ENCODE measurements at places on chromosomes 6 and 20.

GRCh38 chr20:24866008-24866407, 83.1 kb upstream of the CST7 start:
- DNase-seq, result no peak

GRCh38 chr6:142374091-142374770, 72.4 kb downstream of the ADGRG6 start:
- no peak for DNase-seq

GRCh38 chr6:128241216-128241615, 279.2 kb downstream of the PTPRK start:
- DNase-seq, result no peak

- DNase-seq, result no peak
These were observed 69.6 kb upstream of the ZNF184 start for GRCh38 chr6:27542485-27542884.

DNA sequence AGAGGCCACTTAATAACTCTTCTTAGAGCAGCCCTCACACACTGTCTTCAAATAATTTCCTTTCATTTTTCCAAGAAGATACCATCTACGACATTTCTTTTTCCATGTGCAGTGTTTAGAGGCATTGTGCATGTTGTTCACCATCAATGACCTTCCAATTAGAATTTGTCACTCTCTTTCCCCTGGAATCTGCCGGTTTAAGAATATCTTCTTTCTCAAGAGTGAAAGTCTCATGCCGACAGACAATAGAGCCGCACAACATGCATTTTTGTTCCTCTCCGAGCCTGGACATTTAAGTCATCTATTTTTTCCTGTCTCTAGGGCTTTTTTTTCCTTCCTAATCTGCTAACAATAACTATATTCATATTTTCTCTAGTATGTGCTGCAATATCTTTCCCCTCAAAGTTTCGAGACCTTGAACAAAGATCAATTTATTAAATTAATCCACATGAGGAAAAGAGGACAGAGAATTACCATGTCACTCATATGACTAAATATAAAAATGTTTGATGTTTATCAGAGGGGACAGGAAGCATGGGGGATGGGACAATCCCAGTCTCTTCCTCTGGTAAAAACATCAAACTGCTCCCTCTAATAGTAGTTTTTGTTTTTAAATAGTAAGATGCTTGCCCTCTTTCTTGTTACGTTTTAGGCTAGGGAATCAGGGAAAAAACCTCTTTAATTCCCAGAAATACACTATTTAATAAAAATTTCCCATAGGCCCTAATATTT, 893.4 kb downstream of the C6orf118 start:
- DNase-seq, result no peak

- DNase-seq, result no peak
These were observed 24.5 kb downstream of the ACSS1 start for GRCh38 chr20:25033265-25033923.

DNA sequence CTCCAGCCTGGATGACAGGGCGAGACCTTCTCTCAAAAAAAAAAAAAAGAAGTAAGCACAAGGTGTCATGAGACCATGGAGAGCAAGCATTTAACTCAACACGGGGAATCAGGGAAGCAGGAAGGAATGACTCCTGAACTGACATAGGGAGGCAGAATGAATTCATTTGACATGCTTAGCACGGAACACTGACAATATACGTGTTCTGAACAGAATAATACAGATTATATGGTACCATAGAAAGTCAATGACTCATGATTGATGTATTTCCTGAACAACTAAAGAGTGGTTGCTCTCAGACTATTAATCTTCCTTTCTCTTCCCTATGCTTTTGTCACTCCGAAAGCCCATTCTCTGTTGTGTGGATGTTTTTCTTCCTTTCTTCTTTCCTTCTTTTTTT, 20.7 kb upstream of the ASIP start:
- no peak for DNase-seq

GRCh38 chr6:24195836-24196597, 70.0 kb downstream of the NRSN1 start:
- DNase-seq, result no peak

DNA sequence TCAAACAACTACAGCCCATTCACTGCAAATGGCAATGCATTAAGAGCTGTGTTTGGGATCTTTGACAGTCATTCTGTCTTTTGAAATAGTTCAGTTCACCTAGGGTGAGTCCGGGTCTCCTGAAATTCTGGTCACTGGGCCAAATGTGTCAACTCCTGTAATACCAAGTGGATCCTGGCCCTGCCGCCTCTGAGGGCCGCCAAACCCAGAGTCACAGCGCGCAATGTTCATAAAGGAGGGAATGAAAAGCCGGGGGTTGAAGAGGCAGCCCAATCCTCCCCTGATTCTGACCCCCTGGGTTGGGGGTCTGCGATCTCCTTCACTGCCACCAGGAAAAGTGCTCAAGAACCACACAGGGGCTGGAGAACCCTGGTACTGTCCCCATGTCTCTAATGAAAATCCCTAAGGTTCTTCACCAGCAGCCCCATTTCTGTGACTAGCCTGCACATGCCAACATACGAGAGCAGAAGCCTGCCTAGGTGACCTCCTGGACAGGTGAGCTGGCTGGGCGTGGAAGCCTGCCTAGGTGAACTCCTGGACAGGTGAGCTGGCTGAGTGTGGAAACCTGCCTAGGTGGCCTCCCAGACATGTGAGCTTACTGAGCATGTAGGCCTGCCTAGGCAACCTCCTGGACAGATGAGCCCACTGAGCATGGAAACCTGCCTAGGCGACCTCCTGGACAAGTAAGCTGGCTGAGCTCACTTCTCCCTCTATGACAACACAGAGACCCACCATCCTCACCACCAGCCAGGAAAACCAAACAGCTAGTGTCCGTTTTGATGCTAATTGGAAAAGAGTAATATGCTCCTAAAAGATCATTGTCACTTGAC, 16.1 kb upstream of the APMAP start:
- DNase-seq, result no peak

- no peak for DNase-seq
These were observed 7.0 kb downstream of the SOD2 start for GRCh38 chr6:159686040-159686439.

DNA sequence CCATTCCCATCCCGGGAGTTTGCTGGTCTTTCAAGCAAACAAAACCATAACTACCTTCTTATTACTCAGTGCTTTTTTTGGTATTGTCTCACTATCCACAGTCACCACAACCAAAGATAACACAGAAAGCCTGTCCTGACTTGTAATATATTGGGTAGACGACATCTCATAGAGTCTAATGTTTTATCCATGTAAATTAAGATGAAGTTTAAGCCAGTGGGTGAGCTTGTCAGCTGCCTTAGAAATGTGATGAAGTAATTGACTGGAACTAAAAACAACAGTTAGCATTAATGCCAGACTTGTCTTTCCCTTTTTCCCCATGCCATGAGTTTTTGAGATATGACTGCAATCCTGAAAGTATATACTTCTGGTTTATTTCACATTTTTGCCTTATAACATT, 282.7 kb upstream of the PRDM1 start:
- DNase-seq, result no peak

DNA sequence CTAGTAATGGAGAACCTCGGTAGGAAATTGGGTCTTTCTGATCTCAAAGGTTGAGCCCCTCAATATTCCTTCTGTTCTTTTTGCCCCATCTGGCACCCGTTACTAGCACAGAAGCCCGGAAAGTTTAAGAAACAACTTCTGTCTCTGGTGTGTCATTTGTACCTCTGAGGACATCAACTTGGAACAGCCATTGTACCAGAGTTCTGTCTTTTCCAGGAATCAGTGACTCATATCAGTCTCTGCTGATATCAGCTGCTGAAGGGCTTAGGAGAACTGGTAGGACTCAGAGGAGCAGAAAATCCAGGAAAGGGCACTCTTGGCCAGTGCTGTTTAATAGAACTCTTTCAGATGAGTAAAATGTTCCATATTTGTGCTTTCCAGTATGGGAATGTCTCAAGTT, 78.3 kb upstream of the CHD6 start:
- DNase-seq, result no peak

DNA sequence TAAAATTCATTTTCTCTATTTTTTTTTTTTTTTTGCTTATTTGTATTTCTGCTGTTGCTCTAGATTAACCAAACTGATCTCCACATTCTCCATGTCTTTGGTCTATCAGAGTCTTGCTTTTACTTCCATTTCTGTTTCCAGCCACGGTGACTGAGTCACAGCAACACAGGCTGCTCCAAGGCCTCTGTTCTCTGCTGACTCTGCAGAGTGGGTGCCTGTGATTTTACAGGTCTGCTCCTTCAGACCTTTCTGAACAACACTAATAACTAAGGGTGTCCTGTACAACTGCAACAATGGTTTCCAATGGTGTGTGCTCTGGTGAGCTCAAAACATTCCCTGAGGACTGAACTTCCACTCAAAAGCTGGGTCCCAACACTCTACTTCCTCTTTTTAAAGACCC, 102.3 kb upstream of the BMP2 start:
- DNase-seq, result no peak
